Stimulated activated CD8-positive, alpha-beta memory T cell treated with anti-CD3 and anti-CD28 coated beads, Interleukin-4, amount 100 ng/mL, for 4 hours (primary cell): ENCODE measurements at places on chromosomes 13 and 19.

DNA sequence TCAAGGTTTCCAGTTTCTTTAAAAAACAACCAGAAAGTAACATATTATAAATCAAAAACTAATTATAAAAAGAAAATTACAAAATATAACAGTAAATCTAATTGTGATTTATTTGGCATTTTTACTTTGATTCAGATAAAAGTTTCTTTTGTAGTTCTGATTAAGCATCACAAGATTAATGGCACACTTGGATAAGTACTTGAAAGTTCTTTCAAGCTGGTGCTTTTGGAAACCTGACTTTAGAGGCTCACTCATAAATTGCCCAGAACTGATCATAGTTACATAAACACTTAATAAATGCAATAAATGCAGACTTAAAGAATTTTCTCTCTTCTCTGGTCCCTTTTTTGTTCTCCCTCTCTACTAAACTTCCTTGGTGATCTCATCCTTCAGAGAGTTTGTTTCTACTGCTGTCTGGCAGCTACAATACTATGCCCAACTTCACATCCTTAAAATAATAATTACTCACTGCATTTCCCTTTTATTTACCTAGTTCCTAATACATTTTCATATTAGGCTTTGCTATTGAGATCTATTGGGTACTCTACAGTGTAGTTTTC is 1417.0 kb downstream of the EFNB2 start:
- DNase-seq, result no peak

- DNase-seq, result no peak
Observed at GRCh38 chr19:43754253-43754502, 584 bp downstream of the SMG9 start.

GRCh38 chr19:16594131-16594586 is 21.9 kb upstream of the SLC35E1 start:
- DNase-seq, result peak; percentile 35

DNA sequence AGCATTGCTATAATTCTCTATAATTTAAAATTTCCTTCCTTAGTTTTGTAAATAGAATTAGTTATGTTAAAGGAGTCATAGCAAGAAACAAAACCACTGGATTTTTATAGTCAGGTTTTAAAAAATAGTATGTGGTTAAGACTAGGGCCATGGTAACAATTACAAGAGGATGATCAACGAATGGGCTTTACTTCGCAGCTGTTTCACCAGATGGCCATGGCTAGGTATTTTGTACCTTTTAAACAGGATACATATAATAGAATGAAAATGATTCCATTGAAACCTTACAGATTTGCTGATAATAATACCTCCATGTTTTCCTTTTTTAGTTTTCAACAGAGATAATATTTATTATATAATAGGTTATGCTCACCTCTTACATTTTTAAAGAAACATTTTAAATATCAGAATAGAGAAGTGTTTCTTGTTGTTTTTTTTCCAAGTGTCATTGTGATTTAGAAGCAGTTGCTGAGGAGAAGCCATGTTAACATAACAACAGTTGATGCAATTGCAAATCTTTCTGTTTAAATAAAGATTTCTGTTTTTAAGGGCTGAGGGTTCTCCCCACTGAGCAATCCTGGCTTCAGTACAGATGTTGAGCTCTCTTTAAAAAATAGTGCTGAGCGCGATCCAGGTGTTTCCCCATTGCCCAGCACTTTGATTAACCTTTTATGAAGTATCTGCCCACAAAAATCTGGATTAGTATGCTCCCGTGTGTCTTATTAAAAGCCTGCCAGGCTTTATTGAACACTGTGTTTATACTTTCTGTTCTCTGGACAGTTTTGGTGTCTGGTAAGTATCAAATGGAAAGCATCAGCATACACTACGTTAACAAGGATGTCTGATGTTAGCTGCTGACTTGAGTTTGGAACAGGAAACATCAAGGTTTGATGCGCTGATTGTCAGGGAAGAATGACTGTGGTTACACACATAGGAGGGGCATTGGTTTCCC is 205.3 kb downstream of the HS6ST3 start:
- DNase-seq, result no peak

DNA sequence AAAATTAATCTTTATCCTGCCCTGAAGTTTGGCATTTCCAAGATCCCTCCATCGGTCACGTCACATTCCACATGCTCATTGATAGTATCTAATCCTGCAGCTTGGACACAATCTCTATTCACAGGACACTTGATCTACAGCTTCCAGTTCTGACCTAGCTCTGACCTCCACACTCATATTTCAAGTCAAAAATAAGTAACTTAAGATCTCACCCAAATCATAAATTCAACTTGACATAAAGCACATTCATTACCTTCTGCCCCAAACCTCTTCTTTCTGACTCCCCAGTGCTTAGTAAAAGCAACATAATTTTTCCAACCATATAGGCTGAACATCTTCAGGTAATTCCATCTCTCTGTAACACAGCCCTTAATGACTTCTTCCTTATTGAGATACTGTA is 880.2 kb downstream of the PCDH9 start:
- DNase-seq, result no peak

DNA sequence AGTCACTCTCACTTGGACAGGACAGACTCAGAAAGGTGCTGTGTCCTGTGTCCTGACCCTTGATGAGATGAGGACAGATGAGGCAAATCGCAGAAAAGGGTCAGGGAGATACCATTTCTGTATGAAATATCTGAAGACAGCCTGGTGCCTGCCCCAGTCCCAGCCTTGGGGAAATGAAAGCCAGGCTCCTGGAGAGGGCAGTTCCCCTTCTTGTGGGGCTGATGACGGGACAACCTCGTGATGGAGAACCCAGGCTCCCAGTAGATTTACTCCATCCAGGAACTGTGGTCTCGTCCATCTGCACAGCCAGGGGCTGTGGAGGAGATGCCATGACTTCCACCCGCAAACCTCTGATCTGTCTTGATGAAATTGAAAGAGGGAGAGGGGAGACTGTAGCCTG is 13.8 kb downstream of the LILRB1 start:
- DNase-seq, result no peak

DNA sequence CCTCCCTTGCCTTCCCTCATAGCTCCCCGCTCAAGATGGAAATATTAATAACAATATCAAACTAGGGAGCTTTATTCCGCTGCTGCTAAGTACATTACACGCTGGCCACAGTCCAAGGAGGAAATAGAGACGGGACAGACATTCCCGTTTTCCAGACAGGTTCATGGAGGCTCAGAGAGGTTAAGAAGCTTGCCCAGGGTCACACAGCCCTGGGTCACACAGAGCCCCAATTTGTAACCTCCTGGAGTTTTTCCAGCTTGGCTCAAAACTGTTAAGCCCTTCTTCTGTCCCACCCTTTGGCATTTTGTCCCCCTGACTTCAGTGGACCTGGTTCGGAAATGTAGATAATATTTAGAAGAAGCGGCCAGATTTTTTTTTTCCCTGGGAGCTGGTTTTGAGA is 2.0 kb downstream of the BICRA start:
- DNase-seq, result no peak

GRCh38 chr13:95603887-95604555 is 40.5 kb downstream of the DZIP1 start:
- no peak for DNase-seq

GRCh38 chr13:36543671-36544070 is 111.4 kb downstream of the CCNA1 start:
- no peak for DNase-seq

- no peak for DNase-seq
Observed at GRCh38 chr19:44955505-44956439, 592 bp downstream of the CLPTM1 start.

GRCh38 chr13:43876366-43876765 is 3.2 kb downstream of the CCDC122 start:
- no peak for DNase-seq

DNA sequence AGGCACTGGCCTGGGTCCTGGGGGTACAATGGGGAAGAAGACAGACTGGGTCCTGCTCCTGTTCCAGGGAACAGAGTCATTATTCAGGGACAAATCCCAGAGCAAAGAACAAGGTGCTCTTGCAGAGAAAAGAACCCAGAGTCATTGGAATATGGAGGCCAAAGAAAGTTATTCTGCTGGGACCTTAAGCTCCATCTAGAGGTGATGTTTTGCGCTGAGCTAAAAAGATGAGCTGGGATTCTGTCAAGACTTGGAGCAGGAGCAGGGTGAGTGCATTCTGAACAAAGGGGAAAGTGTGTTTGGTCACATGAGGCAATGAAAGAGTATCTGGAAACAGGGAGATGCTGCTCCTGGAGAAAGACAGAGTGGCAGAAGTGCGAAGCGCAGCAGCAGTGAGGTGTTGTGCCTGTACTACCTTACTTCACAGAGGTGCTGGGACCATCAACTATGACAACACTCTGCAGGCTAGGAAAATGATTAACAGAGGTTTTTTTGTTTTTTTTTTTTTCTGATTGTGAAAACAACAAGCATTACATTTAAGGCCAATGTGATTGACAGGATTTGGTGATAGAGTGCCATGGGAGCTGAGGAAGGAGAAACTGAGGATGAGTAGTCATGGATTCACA is 95.3 kb upstream of the TNFSF11 start:
- no peak for DNase-seq

DNA sequence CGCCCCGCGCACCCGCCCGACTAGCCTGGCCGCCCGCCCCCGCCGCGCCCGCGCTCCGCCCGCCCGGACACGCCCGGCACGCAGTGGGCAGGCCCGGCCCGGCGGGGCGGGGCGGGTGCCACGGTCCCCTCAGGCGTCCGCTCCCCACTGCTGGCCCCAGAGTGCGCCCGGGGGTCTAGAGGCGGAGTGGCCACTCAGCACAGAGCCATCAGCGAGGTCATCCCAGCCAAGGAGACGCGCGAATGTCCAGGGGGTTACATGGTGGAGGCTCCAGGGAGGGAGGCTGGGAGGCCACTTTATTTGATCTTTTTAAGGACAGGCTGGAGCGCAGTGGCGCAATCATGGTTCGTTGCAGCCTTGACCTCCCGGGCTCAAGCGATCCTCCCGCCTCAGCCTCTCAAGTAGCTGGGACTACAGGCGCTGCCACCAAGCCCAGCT is 236 bp upstream of the TINCR start:
- no peak for DNase-seq
